Adrenal gland (tissue), 19 donors: ENCODE measurements at places on chromosomes 6 and 20. TPM values are rescaled to one million over a fixed set of nuclear protein-coding genes. Genes with fewer than 3 reads are reported as not detected.

DNA sequence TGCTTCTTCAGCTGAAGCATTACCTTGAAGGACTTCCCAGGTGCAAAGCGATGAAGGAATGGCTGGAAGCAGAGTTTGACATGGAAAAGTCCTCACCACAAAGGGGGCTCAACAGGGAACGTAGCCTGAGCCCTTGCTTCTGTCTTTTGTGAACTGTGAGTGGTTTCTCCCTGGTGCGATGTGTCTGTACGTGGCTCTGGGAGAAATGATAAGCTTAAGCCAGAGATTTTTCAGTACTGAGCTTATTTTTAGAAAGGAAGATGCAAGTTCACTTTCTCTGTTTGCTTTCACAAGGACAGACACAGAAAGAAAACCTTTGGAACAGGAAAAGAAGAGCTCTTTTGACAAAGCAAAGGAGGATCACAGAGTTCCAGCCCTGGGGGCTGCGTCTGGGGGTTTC, 79.4 kb downstream of the DACT2 start:
- no peak overlapping the region for H3K4me3 ChIP-seq
- H3K27me3 ChIP-seq: no peaks in the 10 kb centered on the region
- no peak overlapping the region for H3K27ac ChIP-seq
- no peaks in the 10 kb centered on the region for H3K36me3 ChIP-seq

DNA sequence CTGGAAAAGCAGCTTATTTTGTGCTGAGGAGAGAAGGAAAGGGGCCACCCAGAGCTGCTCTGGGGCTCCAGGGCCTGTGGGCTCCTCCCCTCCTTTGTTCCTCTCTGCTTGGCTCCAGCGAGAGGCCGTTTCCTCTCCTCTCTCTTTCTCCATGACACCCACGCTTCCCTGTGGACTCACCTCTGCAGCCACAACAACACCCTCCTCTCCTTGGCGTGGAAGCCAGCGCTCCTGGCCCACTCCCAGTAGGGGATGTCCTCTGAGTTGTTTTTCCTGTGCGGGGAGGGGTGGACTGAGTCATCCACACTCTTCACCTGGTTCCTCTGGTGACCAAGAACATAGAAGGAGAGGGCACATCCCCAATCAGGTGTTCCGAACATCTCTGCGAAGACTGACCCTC, 4.9 kb upstream of the CDSN start:
- DNase-seq: no peak
- no peak overlapping the region for H3K27ac ChIP-seq
- H3K4me1 ChIP-seq: no peaks in the 10 kb centered on the region
- H3K4me3 ChIP-seq: no peak overlapping the region
- H3K27me3 ChIP-seq: no peaks in the 10 kb centered on the region

GRCh38 chr6:150685860-150686259, 86.2 kb downstream of the PLEKHG1 start:
- H3K27ac ChIP-seq: no peak overlapping the region
- H3K4me1 ChIP-seq: no peaks in the 10 kb centered on the region
- no peak for DNase-seq
- H3K36me3 ChIP-seq: no peaks in the 10 kb centered on the region

- peak; percentile 30 for DNase-seq
- H3K27ac ChIP-seq: no peak overlapping the region
- no peak overlapping the region for H3K4me3 ChIP-seq
- H3K4me1 ChIP-seq: no peaks in the 10 kb centered on the region
- H3K36me3 ChIP-seq: no peaks in the 10 kb centered on the region
- H3K27me3 ChIP-seq: no peaks in the 10 kb centered on the region
Observed at GRCh38 chr20:35981969-35982368, 13.6 kb downstream of the CNBD2 start.

- DNase-seq: no peak
- no peaks in the 10 kb centered on the region for H3K27me3 ChIP-seq
- H3K27ac ChIP-seq: no peak overlapping the region
- no peaks in the 10 kb centered on the region for H3K4me1 ChIP-seq
Observed at GRCh38 chr6:141024526-141024925, 1108.2 kb upstream of the GJE1 start.

- no peaks in the 10 kb centered on the region for H3K27me3 ChIP-seq
- H3K27ac ChIP-seq: no peak overlapping the region
- no peak for DNase-seq
- no peaks in the 10 kb centered on the region for H3K36me3 ChIP-seq
- no peak overlapping the region for H3K4me3 ChIP-seq
Observed at GRCh38 chr6:81105998-81106397, 646.5 kb downstream of the TENT5A start.

DNA sequence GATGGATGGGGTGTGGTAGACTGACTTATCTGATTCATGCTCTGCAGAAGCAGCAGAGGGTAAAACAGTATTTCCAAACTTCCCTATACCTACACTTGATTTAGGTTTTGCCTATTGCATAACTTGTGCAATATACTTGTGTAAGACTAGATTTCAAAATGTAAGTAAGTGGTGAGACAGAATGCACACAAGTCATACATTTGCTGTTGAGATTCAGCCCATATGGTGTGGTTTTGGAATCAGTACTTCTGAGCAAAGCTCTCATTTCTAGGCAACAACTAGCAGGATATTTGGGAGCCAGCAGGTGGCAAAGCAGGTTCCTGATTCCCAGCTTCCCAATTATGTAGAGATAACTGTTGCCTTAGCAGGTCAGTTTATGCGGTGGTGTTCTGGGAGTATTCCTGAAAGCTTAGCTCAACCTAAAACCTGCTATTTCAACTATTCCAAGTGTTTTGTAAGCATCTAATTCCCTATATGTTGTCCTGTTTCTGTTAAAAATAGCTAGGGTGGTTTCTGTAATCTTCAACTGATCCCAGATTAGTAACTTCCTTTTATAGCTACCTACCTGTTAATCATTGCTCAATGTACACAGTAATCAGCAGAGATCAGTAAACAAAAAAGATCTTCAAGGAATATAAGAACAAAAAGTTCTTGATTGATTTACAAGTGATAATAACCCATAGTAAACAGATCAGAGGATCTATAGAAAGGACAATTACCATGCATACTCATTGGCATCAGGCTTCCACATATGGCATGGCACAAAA, 8.5 kb upstream of the FABP7 start:
- no peaks in the 10 kb centered on the region for H3K27me3 ChIP-seq
- no peaks in the 10 kb centered on the region for H3K36me3 ChIP-seq
- DNase-seq: no peak
- no peak overlapping the region for H3K4me3 ChIP-seq
- no peaks in the 10 kb centered on the region for H3K4me1 ChIP-seq

GRCh38 chr6:69631552-69632346, 165.1 kb downstream of the LMBRD1 start:
- H3K27ac ChIP-seq: no peak overlapping the region
- H3K4me1 ChIP-seq: no peaks in the 10 kb centered on the region
- no peak overlapping the region for H3K4me3 ChIP-seq
- H3K36me3 ChIP-seq: no peaks in the 10 kb centered on the region
- DNase-seq: no peak

GRCh38 chr6:124438546-124439065, 523.6 kb upstream of the RNF217 start:
- H3K27ac ChIP-seq: no peak overlapping the region
- H3K36me3 ChIP-seq: no peaks in the 10 kb centered on the region
- no peaks in the 10 kb centered on the region for H3K4me1 ChIP-seq

Gene SMOC2
- 8.3 TPM for polyA plus RNA-seq

Gene VGLL2
- polyA plus RNA-seq: not detected

Gene MUC21
- not detected for polyA plus RNA-seq

Gene BPI
- polyA plus RNA-seq: 0.18 TPM

Gene BTNL2
- not detected for polyA plus RNA-seq

Gene ECT2L
- polyA plus RNA-seq: 0.07 TPM

Gene HLA-DOA
- polyA plus RNA-seq: 4.2 TPM
